ENCODE measurements at places on chromosomes 13 and 19.

GRCh38 chr19:9165261-9165660 is 13.5 kb upstream of the OR7D2 start:
- DNase-seq, result no peak

GRCh38 chr19:45865269-45865948 is 1.3 kb downstream of the FOXA3 start:
- no peak for DNase-seq

DNA sequence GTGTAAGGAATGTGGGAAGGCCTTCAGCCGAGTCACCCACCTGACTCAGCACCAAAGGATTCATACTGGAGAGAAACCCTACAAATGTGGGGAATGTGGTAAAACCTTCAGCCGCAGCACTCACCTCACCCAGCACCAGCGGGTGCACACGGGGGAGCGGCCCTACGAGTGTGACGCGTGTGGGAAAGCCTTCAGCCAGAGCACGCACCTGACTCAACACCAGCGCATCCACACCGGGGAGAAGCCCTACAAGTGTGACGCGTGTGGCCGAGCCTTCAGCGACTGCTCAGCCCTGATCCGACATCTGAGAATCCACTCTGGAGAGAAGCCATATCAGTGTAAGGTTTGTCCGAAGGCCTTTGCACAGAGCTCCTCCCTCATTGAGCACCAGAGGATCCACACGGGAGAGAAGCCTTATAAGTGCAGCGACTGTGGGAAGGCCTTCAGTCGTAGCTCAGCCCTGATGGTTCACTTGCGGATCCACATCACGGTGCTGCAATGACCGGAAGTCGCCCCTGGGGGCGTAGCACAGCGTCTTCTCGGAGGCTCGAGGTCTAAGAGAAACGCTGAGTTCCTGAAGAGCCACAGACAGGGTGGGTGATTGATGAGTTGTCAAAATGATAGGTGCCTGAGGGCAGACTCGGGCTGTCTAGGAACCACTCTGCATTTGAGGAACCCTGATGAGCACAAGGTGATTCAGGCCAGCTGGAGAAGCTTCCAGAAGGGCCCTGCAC is 12.2 kb downstream of the ZSCAN22 start:
- DNase-seq, result peak; percentile 71

DNA sequence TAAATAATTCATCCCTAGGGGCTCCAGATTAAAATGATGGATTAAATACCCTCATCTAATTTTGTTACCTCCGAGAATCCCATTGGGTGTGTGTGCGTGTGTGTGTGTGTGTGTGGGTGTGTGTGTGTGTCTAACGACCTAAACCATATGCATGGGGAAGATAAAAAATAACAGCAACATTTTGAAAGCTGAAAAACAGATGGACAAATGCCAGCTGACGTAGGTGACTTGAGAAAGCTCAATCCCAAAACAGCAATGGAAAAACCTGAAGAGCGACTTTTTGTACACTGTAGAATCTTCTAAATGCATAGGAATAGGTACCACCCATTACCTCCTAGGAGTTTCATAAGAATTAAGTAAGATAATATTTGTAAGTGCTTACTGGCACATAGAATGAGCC is 8.7 kb upstream of the RPL21 start:
- DNase-seq, result no peak

DNA sequence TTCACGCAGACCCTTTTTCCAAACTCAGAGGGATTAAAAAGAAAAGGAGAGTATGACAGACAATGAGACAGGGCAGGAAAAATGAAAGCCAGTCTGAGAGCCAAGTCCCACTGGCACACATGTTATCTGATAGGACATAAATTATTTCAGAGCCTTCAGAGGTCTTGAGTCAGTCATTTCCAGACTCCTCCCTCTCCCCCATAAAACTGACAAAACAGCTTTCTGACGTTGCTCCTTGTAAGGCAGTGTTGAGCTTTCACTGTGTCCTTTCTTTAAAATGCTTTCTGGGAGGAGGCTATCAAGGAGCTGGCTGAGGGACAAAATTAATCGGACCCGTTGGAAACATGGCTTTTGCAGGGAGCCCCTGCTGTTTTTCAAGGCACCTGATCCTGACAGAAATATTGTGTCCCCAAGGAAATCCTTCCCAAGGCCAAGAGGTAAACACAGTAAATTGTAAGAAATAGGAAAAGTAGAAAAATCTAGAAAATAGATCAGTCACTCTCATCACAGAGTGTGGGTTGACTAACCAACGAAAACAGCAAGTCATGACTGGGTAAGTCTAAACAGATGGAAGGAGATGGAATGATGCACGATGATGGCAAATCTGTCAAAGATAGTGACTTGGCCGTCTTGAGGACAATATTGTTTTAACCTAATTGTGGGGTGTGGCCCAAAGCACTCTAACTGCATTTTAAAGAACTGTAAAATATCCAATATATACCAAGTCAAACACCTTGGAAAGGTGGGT is 89.7 kb downstream of the DCT start:
- no peak for DNase-seq

Measured in GM23338 (cell line).